ENCODE measurements at places on chromosomes 5 and 9.

DNA sequence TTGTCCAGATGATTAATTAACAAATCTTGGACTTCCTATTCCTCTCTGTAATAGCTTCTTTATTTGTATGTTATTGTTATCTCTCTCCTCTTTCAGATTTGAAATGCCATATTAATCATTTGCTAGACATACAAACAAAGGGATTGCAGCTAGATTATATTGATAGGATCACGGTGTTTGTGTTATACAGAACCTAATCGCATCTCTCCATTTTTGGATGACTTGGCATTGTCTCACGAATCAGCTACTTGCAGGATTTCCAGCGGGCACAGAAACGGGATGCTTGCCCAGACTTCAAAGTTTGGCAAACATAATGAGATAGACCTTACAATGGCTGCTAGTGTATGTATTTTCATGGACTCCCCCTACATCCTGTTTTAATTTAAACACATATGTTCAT, 368.1 kb downstream of the TLE4 start:
- no peak for DNase-seq
- H3K27ac ChIP-seq, result no peak overlapping the region
- H3K36me3 ChIP-seq, result no peaks in the 10 kb centered on the region
- H3K4me3 ChIP-seq, result no peak overlapping the region

- no peak overlapping the region for H3K27ac ChIP-seq
- no peak overlapping the region for H3K4me3 ChIP-seq
- DNase-seq, result no peak
- no peaks in the 10 kb centered on the region for H3K4me1 ChIP-seq
- H3K27me3 ChIP-seq, result no peaks in the 10 kb centered on the region
- H3K36me3 ChIP-seq, result no peaks in the 10 kb centered on the region
Measured at GRCh38 chr9:31601666-31602065, 782.8 kb upstream of the ACO1 start.

DNA sequence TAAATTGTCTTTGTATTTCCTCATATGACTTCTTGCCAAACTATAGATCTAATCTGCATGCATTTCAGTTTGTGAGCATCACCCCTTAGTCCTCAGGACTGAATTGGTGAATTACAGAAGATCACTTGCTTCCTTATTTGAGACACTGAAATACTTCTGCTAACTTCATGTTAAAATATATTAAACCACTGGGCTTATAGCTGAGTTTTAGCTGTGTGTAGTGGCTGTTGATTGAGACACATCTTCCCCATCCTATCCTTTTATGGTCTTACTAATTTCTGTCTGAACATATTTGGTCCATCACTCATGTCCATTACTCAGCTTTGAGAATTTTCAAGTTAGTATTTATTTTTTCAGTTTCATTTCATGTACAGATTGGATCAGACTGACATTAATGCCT, 295.9 kb downstream of the PSAT1 start:
- H3K36me3 ChIP-seq, result no peaks in the 10 kb centered on the region
- no peak overlapping the region for H3K27ac ChIP-seq
- no peaks in the 10 kb centered on the region for H3K4me1 ChIP-seq
- no peak overlapping the region for H3K4me3 ChIP-seq

GRCh38 chr9:127313042-127313560, 48.5 kb downstream of the GARNL3 start:
- no peak for DNase-seq
- no peak overlapping the region for H3K4me3 ChIP-seq
- no peaks in the 10 kb centered on the region for H3K4me1 ChIP-seq

- no peaks in the 10 kb centered on the region for H3K27me3 ChIP-seq
- no peak for DNase-seq
- peaks cover 9% of the 10 kb centered on the region for H3K4me1 ChIP-seq
- no peaks in the 10 kb centered on the region for H3K36me3 ChIP-seq
- no peak overlapping the region for H3K4me3 ChIP-seq
- H3K27ac ChIP-seq, result peak overlapping the region; percentile 98
Measured at GRCh38 chr5:68435611-68436010, 220.1 kb downstream of the PIK3R1 start.

DNA sequence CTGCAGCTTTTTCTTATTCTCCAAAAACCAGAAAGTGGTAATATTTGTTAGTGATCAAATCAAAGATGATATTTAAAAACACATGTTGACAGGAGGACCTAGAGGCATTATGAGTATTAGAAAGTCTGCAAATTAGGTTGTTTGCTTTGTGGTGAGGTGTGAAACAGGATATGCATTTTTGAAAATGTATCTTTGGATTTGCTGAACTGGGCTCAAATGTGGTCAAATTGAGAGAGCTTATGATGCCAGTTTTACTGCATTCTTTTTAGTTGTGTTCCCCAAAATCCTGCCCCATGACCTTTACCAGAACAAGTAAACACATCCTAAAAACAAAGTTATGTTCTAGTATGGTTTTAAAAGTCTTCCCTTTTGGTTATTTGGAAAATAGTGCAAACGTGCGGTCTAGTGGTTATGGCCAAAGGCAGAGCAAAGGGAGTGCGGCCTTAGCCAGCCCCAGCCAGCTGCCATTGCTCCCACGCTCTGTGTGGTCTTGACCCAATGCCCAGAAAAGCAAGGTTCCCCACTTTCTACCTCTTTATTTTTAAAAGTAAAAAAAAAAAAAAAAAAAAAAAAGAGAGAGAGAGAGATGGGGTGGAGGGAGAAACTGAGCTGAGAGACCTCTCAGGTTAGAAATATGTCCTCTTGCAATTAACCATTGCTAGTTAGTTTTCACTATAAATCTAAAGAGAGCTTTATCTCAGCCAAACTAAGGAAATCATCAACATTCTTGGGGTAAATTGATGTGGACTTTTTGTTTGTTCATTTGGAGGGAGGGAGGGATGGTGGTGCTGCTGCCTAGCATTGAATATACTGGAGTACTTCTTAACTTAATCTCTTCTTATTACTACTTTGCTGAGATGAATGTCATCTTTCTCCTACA, 176.6 kb downstream of the ARHGAP26 start:
- DNase-seq, result no peak
- H3K27ac ChIP-seq, result no peak overlapping the region
- H3K36me3 ChIP-seq, result no peaks in the 10 kb centered on the region

DNA sequence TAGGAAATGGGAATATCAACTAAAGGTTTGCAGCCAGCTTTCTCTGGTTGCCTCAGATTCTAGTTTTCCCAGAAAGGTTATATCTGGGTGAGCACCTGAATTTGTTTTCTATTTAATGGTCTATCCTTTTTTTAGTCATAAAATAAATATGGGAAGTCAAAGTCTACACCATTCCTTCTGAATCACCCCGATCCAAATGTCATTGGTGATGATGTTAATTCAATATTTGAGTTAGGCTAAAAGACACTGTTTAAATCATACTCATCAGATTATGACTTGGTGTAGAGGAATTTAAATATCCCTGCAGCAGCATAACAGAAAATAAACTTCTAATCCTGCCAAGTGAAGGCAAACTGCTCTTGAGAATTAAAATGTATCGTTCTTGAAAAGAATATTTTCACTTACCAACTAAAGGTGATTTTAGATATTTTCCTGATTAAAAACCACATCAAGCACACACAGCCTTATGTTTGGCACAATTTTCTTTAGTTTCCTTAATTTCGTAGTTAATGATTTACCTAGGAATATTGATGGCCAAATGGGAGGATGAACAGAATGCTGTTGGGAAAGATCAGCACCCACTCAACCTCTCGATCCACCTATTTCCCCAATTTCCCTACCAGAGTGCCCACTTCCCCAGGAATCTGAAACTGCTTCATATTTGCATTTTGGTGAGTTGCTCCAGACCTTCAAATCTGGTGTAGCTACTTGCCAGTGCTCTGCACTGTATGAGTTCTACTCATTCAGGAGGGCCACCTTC, 103.1 kb upstream of the TSLP start:
- H3K4me1 ChIP-seq, result no peaks in the 10 kb centered on the region
- no peaks in the 10 kb centered on the region for H3K27me3 ChIP-seq
- H3K4me3 ChIP-seq, result no peak overlapping the region
- DNase-seq, result no peak
- no peaks in the 10 kb centered on the region for H3K36me3 ChIP-seq

- H3K27me3 ChIP-seq, result no peaks in the 10 kb centered on the region
- no peaks in the 10 kb centered on the region for H3K4me1 ChIP-seq
- no peaks in the 10 kb centered on the region for H3K36me3 ChIP-seq
- no peak overlapping the region for H3K4me3 ChIP-seq
Measured at GRCh38 chr5:145467446-145467845, 367.7 kb downstream of the PRELID2 start.

- H3K27ac ChIP-seq, result no peak overlapping the region
- H3K4me1 ChIP-seq, result no peaks in the 10 kb centered on the region
- DNase-seq, result no peak
- H3K4me3 ChIP-seq, result no peak overlapping the region
- no peaks in the 10 kb centered on the region for H3K27me3 ChIP-seq
Measured at GRCh38 chr5:81225463-81225862, 7.7 kb upstream of the CKMT2 start.

All from breast epithelium (tissue), 4 donors.